ENCODE measurements at places on chromosomes 12 and 14.

DNA sequence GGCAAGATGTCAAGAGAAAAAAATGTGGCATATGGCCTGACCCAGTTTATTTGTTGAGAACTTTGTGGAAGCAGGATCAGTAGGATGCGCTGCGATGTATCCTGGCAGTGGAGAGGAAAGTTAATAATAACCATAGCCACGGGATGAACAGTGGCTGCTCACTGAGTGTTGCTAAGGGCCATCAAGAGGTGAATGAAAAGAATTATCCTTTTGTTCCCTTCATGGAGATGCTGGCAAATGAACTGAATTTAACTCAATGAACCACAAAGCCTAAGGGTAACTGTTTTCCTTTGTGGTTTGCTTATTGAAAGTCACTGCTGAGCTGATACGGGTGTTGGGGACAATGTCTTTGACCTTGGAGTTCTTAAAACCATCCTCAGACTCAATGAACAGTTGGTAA is 476.5 kb downstream of the APAF1 start:
- no peak for DNase-seq

DNA sequence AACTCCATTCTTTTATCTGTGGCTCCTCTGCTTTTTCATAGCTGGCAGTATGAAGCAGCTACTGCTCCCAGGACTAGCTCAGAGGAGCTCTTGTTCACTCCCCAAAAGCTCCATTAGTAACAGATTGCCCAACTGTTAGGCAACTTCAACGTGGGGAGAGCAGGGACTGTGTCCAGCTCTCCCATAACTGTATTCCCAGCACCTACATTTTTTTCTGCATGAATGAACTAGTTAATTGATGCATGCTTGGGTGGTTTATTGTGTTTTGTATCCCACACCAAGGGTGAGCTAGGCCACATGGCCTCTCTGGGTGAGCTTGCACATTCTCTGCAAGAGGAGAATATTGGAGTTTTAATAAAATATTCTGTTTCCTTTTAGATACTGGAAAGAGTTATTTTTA is 15.2 kb downstream of the STON2 start:
- DNase-seq = no peak

- DNase-seq = no peak
Measured at GRCh38 chr14:54451961-54452360, 10.8 kb upstream of the CNIH1 start.

DNA sequence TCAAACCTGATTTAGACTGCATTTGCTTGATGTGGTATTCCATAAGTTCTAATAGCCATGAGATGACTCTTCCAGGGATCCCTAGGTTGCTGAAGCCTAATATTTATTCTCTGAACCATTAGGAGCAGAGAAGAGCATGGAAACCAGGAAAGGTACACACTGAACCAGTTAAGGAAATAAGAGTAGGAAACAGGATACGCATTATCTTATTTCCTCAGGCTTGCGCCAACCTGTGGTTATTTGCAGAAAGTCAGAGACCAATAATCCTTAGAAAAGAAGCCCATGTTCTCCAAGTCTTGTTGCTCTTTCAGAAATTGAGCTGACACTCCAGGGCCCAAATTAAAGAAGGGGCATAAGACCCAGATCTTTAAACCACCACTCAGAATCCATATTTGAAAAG is 41.8 kb upstream of the SMUG1 start:
- no peak for DNase-seq

GRCh38 chr12:63098851-63099250 is 52.1 kb downstream of the AVPR1A start:
- DNase-seq = no peak

GRCh38 chr14:97446087-97446486 is 648.9 kb downstream of the VRK1 start:
- DNase-seq = no peak

DNA sequence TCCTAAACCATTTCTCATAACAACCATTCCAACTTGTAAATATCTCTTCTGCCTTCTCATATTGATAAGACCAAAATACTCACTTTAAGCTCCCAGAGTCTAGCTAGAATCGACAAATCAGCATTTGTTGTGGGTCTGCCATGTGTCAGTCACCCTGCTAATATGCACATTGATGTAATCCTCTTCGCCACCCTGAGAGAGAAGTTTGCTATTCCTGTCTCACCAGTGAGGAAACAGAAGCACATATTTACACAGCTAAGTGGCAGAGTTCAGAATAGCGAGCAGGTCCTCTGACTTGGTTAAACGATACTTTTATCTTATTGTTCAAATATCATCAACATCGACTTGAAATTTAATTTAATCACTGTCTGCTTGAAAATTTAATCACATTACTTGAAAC is 142.1 kb downstream of the ANO4 start:
- DNase-seq = no peak

DNA sequence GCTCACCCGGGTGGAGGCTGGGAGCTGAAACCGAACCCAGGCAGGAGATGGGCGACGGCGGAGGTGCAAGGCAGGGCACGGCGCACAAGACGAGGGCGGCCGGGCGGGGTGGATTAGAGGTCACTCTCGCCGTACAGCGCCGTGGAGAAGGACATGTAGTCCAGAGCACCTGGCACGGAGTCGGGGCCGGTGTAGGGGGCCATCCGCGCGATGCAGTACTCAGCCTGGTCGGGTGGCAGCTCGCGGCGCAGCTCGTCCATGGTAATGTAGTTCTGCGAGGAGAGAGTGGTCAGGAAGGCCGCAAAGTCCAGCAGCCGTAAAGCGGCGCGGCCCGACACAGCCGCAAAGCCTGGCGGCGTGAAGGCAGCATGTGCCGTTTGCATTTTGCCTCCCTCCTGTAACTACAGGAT is 81.9 kb upstream of the ZFP36L1 start:
- no peak for DNase-seq

- no peak for DNase-seq
Measured at GRCh38 chr14:42378880-42379279, 772.2 kb downstream of the LRFN5 start.

DNA sequence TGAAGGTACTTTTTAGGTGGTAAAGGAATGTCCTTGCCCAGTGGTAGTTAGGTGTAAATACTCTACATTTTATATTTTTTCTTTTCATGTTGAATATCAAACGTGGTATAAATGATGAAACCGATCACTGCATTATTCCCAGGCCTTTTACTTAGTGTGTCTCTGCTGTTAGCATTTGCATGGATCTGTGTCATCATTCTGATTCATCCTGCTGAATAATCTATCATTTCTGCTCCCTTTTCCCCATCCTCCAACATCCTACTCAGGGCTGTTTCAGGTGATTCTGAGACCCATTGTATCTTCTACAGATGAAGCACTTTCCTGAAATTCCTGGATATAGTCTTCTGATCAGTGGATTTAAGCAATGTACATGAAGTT is 61.0 kb upstream of the PTHLH start:
- no peak for DNase-seq

GRCh38 chr12:95857156-95857555 is 1.6 kb upstream of the SNRPF start:
- DNase-seq = no peak

- DNase-seq = no peak
Measured at GRCh38 chr14:93712079-93712837, 76.0 kb downstream of the PRIMA1 start.

- DNase-seq = no peak
Measured at GRCh38 chr12:18146363-18146762, 56.4 kb upstream of the RERGL start.

- DNase-seq = no peak
Measured at GRCh38 chr12:87596636-87597035, 432.6 kb downstream of the C12orf50 start.

DNA sequence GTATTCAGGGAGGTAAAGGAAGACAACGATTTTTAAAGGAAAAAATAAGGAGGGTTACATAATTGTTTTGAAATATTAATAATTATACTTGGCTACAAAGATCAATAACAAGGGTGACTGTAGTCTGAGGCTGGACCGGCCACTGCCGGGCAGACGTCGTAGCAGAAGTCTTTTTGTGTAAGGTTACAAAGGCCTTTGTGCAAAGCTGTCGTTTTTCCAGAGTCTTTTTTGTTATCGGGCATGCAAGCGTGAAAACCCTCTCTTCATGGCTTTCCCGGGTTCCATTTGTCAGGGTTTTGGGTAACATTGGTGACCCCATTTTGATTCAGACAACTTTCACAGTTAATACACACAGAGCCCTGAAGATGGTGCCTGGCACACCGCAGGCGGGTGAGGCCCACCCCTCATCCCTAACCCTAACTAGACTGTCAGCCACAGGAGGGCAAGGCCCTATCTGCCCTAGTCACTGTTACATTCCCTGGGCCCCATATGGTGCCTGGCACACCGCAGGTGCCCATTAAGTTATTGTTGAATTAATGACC is 31.3 kb downstream of the RILPL1 start:
- DNase-seq = no peak

GRCh38 chr12:113970211-113970610 is 4.1 kb upstream of the RBM19 start:
- DNase-seq = no peak

DNA sequence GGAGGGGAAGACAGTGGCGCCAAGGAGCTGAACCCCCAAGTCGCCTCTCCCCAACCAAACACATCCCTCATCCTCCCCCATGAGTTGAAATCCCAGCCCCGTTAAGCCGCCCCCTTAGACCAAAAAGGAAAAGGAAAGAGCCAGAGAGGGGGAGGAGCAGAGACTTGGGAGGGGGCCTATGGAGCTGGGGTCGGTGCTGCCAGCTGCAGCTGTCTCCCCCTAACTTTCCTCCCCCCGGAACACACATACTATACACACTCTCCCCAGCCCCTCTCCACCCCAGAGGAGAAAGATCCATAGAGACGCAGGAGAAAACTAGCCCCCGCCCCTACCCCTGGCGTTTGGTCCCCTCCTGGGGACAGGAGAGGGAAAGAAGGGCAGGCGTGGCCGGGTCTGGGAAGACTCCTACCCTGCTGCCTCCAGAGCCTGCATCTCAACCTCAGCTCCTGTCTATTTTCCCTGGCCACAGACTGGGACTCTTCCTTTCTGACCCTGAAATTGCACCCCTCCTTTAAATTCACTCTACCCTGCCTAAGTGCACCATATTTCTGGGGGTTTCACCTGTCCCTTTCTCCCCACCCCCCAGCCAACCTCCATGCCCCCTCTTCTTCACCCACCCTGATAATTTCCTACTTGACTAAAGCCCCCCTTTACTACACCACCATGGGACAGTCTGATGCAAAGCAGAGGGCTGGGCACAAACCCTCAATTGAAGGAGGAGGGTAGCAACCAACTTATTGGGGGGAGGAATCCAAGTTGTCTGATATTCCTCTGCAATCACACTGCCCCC is 1.7 kb upstream of the HOXC9 start:
- no peak for DNase-seq

All from effector CD4-positive, alpha-beta T cell (primary cell).